ENCODE measurements at places on chromosomes 3 and 15.

- H3K36me3 ChIP-seq: no peaks in the 10 kb centered on the region
- no peak overlapping the region for H3K4me3 ChIP-seq
- H3K27me3 ChIP-seq: no peaks in the 10 kb centered on the region
- no peak overlapping the region for H3K27ac ChIP-seq
- no peaks in the 10 kb centered on the region for H3K4me1 ChIP-seq
Observed at GRCh38 chr3:21294768-21295167, 456.2 kb downstream of the ZNF385D start.

GRCh38 chr3:59751606-59752005 is 701.8 kb upstream of the CFAP20DC start:
- H3K27me3 ChIP-seq: no peaks in the 10 kb centered on the region
- H3K4me1 ChIP-seq: no peaks in the 10 kb centered on the region
- no peak overlapping the region for H3K4me3 ChIP-seq
- no peak overlapping the region for H3K27ac ChIP-seq
- no peak for DNase-seq

GRCh38 chr15:40449275-40449674 is 8.5 kb downstream of the BAHD1 start:
- H3K27me3 ChIP-seq: no peaks in the 10 kb centered on the region
- H3K36me3 ChIP-seq: no peaks in the 10 kb centered on the region
- DNase-seq: no peak
- H3K4me3 ChIP-seq: no peak overlapping the region
- H3K27ac ChIP-seq: no peak overlapping the region
- peaks cover 13% of the 10 kb centered on the region for H3K4me1 ChIP-seq

DNA sequence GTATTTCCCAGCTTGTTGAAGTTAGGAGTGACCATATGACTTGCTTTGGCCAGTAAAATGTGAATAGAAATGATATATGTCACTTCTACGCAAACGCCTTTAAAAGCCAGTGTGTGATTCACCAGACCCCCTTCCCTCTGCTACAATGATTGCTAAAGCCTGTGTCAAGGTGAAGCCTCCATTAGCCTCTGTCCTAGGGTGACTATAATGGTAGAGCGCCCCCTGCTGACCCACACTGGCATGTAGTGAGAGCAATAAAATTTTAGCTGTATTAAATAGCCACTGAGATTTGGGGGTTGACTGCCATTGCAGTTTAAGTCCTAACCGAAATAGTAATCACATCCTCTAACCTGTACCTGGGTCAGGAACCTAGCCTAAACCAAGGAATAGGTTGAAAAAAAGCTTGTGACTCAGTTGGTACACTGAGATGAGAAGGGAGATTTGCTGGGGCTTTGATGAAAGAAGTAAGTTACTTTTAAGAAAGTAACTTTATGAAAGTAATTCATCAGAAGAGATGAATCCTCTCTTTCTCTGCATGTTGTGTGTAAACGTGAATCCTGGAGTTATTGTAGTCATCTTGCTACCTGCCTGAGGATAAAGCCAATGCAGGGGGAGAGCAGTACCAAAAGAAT is 52.6 kb downstream of the GTF2E1 start:
- no peaks in the 10 kb centered on the region for H3K27me3 ChIP-seq
- H3K36me3 ChIP-seq: no peaks in the 10 kb centered on the region
- no peak overlapping the region for H3K27ac ChIP-seq
- H3K4me1 ChIP-seq: no peaks in the 10 kb centered on the region
- H3K4me3 ChIP-seq: no peak overlapping the region

DNA sequence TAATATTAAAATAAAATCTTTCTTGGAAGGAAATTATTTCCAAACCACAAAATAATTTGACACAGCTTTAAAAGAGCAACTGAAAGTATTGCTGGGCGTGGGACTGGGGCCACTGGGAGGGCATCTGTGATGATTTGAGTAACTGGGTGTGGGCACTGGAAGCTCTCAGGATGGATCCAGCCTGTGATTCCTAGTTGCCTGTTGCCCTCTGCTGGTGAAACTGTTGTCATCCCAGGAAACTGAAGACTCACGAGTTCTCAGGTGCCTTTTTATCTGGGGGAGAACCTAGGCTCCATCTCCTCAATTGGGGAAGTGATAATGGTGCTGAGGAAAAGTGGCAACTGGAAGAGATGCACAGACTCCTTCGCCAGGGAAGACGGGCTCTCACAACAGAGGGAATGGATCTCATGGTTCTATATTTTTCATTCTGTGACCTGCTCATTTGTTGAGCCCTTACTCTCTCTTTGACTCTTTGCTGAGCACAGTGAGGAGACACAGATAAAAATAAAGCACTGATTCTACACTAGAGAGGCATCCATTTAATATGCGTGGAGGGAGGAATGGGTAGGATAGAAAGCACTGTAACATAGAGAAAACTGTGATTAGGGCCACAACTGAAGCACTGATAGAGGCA is 61.6 kb downstream of the TPRG1 start:
- no peaks in the 10 kb centered on the region for H3K4me1 ChIP-seq
- no peak overlapping the region for H3K27ac ChIP-seq
- H3K4me3 ChIP-seq: no peak overlapping the region
- H3K36me3 ChIP-seq: no peaks in the 10 kb centered on the region
- no peaks in the 10 kb centered on the region for H3K27me3 ChIP-seq
- DNase-seq: peak; percentile 66

- peak overlapping the region; percentile 37 for H3K27ac ChIP-seq
- H3K27me3 ChIP-seq: no peaks in the 10 kb centered on the region
- H3K4me1 ChIP-seq: peaks cover 30% of the 10 kb centered on the region
- no peak overlapping the region for H3K4me3 ChIP-seq
- H3K36me3 ChIP-seq: no peaks in the 10 kb centered on the region
- DNase-seq: peak; percentile 68
Observed at GRCh38 chr3:45659661-45660566, 29.3 kb upstream of the SACM1L start.

- H3K4me3 ChIP-seq: no peak overlapping the region
- no peaks in the 10 kb centered on the region for H3K36me3 ChIP-seq
- no peak overlapping the region for H3K27ac ChIP-seq
- no peaks in the 10 kb centered on the region for H3K4me1 ChIP-seq
- no peak for DNase-seq
Observed at GRCh38 chr3:73409138-73409763, 215.5 kb downstream of the PDZRN3 start.

GRCh38 chr3:148903022-148903442 is 37.9 kb downstream of the CPA3 start:
- H3K27me3 ChIP-seq: no peaks in the 10 kb centered on the region
- no peak overlapping the region for H3K27ac ChIP-seq
- no peak for DNase-seq

DNA sequence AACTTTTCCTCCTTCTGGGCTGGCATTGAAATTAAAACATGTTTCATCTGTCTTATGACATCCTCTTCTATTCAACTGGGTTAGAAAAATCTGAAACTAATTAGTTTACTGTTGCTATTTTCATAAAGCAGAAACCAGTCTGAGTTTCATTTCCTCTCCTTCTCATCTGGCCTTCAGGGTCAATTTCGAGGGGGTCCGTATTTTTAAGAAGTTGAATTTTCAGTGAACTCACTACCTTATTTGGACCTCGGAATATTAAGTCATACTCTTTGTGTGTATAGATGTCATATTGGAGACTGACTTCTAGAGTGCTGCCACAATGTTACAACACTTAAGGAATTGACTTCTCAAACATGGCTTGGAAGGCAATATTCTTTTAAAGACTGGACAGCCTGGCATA is 485.9 kb downstream of the SQOR start:
- H3K27me3 ChIP-seq: no peaks in the 10 kb centered on the region
- no peak overlapping the region for H3K27ac ChIP-seq
- H3K36me3 ChIP-seq: no peaks in the 10 kb centered on the region
- no peak for DNase-seq

DNA sequence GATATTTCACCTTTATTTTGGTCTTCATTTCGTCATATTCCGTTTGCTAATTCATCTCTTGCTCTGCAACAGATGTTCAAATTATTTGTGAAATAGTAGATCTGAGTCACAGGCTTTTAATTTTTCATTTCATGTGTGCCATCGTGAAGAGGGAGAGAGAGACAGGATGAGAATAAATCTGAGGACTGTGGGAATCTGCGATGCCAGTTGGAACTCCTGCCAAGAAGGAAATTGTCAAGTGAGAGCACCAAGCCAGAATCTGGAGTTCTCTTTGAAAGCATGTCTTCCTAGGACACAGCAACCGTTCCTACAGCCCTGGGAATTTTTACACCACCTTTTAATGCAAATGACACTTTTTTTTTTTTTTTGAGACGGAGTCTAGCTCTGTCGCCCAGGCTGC is 48.8 kb downstream of the NSMCE3 start:
- no peaks in the 10 kb centered on the region for H3K4me1 ChIP-seq
- no peaks in the 10 kb centered on the region for H3K27me3 ChIP-seq
- DNase-seq: no peak

- DNase-seq: no peak
- H3K36me3 ChIP-seq: no peaks in the 10 kb centered on the region
- no peak overlapping the region for H3K4me3 ChIP-seq
Observed at GRCh38 chr3:23931597-23931996, 13.5 kb upstream of the NR1D2 start.

GRCh38 chr3:186216900-186217819 is 108.3 kb upstream of the ETV5 start:
- no peaks in the 10 kb centered on the region for H3K4me1 ChIP-seq
- H3K27ac ChIP-seq: no peak overlapping the region
- H3K27me3 ChIP-seq: no peaks in the 10 kb centered on the region
- no peaks in the 10 kb centered on the region for H3K36me3 ChIP-seq

- H3K4me3 ChIP-seq: no peak overlapping the region
- DNase-seq: no peak
- no peaks in the 10 kb centered on the region for H3K4me1 ChIP-seq
- no peak overlapping the region for H3K27ac ChIP-seq
- H3K27me3 ChIP-seq: no peaks in the 10 kb centered on the region
Observed at GRCh38 chr15:81723701-81724100, 322.1 kb downstream of the MEX3B start.

- H3K27ac ChIP-seq: peak overlapping the region; percentile 74
- H3K27me3 ChIP-seq: no peaks in the 10 kb centered on the region
- H3K4me1 ChIP-seq: peaks cover 30% of the 10 kb centered on the region
- H3K4me3 ChIP-seq: no peak overlapping the region
- DNase-seq: peak; percentile 91
Observed at GRCh38 chr15:70165716-70166284, 68.1 kb upstream of the TLE3 start.
